ENCODE measurements at places on chromosomes 13 and 19.
A peak's percentile ranks its signal among the peaks of the same experiment; 100 is the strongest.

GRCh38 chr13:77388944-77389624, 62.2 kb upstream of the MYCBP2 start:
- no peak for DNase-seq

DNA sequence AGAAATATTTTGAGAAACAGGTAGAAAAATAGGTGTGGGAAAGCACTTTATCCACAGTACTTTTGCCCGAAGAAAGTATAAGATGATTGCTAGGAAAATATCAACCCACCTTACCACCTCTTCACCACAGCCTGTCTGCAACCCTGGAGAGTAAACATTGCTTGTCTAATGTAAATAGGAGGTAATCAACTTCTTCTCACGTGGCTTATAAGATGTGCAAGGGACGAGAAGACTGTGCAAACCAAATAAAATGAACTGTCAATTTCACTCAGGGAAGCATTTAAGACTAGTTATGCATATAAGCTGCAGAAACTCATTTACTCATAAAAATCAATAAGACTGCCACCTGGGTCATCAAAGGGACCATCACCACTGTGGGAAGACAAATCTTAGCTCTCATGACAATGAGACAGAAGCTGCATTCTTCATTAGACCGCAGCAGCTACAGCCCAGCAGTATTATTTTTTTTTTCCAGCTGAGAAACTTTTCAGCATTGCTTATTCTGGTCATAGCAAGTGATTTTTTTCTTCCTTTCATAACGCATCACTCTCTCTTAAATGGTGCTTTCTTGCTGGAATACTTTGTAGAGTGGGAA, 807.7 kb upstream of the GPC6 start:
- no peak for DNase-seq

- DNase-seq = no peak
Observed at GRCh38 chr19:8518536-8518935, 4.6 kb upstream of the ZNF414 start.

DNA sequence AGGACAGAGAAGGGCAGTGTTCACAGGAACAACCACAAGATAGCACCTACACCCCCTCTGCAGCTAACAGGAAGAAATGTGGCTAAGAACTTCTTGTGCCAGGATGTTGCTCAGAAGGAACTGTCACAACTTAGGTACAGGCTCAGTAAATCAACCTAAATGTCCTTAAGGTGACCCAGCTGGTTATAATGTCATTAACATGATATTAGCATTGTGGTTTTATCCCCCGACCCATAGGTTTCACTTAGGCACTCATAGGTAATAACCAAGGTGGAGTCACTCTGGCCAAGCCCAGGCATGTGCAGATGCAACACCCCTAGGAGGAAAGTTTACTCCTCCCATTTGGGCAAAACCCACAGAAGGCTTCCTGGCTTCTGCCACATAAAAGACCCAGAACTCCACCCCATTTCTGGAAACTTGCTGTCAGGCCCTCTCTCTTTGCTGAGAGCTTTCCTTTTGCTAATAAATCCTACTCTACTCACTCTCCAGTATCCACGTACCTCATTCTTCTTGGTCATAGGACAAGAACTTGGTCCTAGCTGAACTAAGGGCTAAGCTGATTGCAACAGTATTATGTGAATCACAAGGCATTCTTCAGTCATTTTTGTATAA, 951.3 kb downstream of the SLITRK5 start:
- peak; percentile 6 for DNase-seq

DNA sequence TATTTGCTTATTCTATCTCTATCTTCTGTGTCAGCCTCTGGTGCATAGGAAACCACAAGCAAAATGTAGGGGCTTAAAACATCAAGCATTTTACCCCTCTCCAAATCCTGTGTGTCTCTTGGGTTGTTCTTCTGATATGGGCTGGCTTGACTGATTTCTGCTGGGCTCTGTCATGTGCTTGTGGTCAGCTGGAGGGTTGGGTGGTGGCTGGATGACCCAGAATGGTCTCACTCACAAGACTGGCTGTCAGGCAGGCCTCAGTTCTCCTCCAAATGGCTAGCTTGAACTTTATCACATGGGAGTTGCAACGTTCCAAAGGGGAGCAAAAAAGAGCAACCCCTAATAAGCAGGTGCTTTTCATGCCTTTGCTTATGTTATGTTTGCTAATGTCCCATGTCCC, 9.6 kb upstream of the LYPD5 start:
- DNase-seq = no peak

- no peak for DNase-seq
Observed at GRCh38 chr19:46603195-46603637, 2.1 kb downstream of the CALM3 start.

- no peak for DNase-seq
Observed at GRCh38 chr19:16222806-16223205, 25.1 kb downstream of the AP1M1 start.

- no peak for DNase-seq
Observed at GRCh38 chr13:75299246-75299645, 182.7 kb downstream of the TBC1D4 start.

- DNase-seq = no peak
Observed at GRCh38 chr13:87122551-87122950, 548.6 kb upstream of the SLITRK5 start.

DNA sequence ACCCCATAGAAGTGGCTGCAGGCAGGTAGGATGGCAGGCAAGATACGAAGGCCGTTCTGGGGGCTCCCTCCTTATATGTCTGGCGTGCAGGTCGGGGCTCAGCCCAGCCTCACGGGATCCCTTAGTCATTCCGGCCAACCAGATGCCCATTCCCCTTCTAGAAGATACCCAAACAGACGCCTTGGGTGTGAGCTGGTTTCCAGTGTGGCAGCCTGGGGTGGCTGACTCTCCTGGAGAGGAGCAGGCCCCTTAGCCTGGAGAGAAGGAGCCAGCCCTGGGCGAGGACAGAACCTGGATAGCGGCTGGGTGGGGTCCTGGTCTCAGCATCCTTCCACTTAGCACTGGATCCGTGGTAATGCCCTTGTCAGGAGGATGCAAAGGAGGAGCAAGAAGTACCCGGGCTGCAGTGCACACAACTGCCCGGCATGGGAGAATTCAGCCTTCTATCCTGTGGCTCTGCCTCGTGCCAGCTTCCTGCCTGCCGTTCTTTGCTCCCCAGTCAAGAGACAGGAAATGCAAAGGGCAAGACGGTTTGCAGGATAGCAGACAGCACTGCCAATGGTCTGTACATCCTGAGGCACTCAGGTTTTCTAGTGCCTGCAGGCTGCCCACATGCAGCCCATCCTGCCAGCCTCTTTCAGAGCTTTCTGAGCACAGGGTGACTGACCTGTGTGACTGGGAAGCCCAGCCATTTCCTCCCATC, 56.7 kb upstream of the WASF3 start:
- no peak for DNase-seq

DNA sequence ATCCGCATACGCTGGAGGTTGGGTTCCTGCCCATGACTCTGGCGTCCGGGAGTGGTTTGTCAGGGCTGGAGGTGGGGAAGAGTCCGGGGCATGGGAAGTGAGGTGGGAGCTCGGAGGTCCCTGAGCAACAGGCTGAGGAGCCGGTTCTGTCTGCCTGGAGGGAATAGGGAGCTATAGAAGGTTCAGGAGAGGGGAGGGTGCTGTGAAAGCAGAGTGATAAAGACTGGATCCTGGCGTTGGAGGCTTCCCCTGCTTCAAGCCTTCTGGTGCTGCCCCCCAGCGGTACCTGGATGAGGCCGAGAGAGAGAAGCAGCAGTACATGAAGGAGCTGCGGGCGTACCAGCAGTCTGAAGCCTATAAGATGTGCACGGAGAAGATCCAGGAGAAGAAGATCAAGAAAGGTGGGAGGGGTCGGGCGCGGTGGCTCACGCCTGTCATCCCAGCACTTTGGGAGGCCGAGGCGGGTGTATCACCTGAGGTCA, 2.6 kb downstream of the HMG20B start:
- DNase-seq = no peak

- no peak for DNase-seq
Observed at GRCh38 chr19:5705552-5705951, 14.4 kb downstream of the LONP1 start.

DNA sequence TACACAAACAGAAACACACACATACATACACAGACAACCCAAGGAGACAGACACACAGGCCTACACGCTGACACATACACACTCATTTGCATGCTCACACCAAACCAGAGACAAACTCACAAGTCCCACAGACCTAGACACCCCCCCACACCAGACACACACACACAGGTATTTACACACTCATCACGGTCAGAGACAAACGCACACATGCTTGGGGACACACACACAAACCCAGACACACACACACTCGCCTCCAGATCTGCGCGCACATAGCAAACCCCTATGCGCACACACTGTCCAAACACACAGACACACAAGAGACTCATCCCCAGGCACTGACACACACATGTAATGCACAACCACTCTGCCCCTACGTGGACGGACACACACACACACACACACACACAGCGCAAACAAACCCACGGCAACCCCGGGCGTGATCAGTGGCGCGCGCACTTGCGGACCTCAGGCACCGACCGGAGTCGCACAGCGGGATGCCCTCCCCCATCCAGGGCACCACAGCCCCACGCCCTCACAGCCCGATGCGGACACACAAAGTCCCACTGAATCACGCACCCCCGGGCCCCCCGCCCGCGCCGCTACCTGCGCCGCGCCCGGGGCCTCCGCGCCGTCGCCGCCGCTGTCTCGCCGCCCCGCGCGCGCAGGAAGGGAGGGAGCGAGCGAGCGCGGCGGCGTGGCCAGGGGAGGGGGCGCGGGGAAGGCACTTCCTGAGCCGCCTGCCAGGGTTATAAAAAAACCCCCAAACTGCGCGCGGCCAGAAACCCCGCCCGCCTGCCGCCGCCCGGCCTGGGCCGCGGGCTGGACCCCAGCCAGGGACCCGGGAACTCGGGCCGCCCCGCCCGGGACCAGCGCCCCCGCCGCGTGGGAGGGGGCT, at the start of gene ADAMTS10:
Gene ADAMTS10, minus strand, starts transcription at position 675 of the 895 bp plus-strand sequence. CDS start 5,005 bp downstream, outside the sequence.
- DNase-seq = no peak

- DNase-seq = no peak
Observed at GRCh38 chr19:50722201-50723013, 757 bp upstream of the CLEC11A start.

DNA sequence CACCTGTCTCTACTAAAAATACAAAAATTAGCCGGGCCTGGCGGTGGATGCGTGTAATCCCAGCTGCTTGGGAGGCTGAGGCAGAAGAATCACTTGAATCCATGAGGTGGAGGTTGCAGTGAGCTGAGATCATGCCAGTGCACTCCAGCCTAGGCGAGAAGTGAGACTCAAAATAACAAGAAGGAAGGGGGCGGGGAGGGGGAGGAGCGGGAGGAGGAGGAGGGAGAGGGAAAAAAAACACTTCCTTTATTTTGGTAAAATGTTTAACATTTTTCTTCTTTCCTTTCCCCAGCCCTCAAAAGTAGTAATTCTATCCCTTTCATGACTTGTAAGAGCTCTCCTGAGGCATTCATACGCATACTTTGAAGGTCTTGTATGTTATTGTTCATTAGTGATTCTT, 44.3 kb downstream of the SPRY2 start:
- no peak for DNase-seq

GRCh38 chr19:19751846-19752245, 18.9 kb upstream of the ZNF14 start:
- DNase-seq = no peak

- no peak for DNase-seq
Observed at GRCh38 chr19:34577531-34578101, 96.1 kb downstream of the WTIP start.

DNA sequence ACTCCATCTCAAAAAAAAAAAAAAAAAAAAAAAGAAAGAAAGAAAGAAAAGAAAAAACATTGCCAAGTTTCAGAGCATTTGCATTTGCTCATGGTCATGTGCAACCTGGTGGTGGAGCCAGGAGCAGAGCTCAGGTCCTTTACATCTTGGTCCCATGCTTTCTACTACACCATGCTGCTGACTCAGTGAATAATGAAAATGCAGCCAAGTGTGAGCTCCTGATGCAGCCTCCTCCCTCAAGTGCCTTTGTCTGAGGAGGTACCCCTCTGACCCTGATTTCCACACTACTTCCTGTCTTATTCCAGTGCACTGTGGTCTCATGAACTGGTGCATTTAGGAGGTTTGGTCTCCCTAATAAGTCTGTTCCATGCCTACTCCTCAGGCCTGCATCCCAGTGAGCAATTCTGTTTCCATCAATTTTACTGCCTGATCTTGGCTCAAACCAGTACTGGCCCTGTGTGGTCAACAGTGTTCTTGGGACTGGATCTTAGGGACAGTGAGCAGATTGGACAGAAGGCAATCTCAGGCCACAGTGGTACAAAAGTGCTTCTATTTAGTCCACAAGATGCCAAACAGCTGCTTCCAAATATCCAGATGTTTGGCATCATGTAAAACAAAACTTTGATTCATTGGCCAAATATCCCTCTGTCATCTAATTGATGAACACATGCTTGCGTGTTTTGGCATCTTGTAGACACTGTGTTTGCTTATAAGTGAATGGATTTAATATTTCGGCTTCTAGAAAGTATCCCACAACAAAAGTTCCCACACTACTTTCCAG, 28.8 kb upstream of the LRCH1 start:
- no peak for DNase-seq

DNA sequence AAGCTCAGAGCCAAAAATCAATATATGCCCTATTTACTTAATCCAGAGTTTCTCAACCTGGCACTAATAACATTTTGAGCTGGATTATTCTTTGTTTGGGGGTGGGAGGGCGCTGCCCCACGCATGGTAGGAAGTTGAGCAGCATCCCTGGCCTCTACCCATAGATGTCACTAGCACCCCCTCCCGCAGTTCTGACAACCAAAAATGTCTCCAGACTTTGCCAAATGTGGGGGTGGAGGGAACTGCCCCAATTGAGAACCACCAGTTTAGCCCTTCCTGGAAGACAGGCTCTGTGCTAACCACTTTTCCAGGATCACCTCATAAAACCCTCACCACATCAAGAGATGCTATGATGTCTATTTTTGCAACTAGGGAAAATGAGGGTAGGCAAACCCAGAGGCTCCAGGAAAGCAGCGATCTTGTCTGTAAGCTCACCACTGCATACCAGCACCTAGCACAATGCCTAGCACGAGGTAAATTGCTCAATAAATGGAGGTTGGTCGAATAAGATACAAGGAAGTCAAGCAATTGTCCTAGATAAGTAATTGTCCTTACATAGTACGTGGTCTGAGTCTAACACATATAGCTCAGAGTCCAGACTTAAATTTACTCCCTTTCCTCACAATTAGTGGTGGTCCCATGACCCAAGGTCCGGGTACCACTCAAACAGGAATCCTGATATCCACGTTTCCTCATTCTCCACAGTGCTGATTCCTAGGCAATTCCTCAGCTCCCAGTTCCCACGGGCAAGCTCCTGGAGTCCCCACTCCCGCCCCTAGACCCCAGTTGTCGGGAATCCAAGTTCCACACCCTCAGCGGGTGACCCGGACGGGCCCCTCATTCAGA, 892 bp downstream of the TRIR start:
- DNase-seq = peak; percentile 33

GRCh38 chr19:53538378-53539109, 599 bp downstream of the ZNF331 start:
- DNase-seq = no peak
